Stimulated activated CD8-positive, alpha-beta memory T cell treated with anti-CD3 and anti-CD28 coated beads, Interleukin-15, amount 100 ng/mL, for 24 hours (primary cell): ENCODE measurements at places on chromosomes 2 and 18.

DNA sequence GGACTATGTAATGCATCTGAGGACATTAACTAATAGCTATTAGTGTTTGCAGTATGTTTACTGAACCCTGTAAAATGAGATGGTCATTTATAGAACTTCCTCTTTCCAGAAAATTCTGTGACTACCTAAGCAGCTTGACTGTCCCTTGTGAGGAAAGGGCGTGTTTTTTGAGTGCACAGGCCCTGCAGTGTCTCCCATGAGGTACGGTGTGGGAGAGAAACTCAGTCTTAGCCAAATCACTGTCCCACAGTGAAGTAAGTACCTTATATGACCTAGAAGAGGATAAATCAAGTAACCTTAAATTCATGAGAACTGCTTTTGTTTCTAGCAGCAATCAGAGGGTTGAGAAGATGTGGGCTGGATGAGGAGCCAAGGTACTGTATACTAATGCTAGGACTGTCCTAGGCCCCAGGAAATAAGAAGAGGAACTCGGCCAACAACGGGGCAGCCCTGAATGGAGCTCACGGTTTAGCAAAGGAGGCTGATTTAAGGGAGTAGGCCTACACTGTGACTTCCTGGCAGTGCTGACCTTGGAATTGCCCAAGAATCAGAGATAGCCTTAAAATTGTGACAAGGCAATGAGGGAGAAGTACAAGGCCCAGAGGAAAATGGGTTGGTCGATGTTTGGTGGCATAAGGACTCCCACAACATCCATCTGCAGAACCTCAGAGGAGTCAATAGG is 103.5 kb upstream of the CTAGE1 start:
- no peak for DNase-seq

GRCh38 chr2:100198461-100199230 is 56.3 kb upstream of the AFF3 start:
- no peak for DNase-seq

DNA sequence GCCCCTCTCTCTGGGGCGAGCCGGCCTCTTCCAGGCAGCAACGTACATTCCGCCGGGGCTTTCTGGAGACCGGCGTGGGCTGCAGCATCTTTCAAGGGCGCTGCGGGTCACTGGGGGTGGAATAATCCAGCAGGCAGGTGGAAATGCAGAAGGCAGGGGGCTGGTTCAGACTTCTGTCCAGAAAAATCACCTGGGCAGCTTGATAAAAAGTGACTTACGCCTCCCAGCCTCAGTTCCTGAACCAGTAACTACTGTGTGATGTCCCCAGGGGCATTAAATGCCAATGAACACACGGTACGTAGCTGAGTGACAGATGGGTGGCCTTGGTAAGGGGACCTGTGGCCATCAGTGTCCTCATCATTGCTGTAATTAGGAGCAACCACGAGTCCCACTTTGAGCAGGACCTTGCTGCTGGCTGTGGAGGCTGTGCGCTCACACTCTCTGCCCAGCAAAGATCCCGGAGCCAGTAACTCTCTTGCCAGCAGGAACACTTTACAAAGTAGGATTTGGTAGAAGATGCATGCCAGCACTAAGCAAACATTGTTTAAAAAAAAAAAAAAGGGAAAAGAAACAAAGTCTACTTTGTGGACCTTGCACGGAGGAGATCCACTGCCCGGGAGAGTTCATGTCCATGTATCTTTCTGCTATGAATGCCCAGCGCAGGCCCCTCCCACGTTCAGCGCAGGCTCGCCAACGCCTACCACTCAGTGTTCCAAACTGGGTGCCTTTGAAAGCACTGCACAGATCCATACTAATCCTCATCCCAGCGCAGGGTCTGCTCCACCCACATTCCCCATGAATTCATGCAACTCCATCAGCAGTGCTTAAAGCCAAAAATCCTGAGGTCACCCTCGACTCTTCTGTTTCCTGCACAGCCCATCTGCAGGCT is 177.3 kb downstream of the HDAC4 start:
- no peak for DNase-seq

DNA sequence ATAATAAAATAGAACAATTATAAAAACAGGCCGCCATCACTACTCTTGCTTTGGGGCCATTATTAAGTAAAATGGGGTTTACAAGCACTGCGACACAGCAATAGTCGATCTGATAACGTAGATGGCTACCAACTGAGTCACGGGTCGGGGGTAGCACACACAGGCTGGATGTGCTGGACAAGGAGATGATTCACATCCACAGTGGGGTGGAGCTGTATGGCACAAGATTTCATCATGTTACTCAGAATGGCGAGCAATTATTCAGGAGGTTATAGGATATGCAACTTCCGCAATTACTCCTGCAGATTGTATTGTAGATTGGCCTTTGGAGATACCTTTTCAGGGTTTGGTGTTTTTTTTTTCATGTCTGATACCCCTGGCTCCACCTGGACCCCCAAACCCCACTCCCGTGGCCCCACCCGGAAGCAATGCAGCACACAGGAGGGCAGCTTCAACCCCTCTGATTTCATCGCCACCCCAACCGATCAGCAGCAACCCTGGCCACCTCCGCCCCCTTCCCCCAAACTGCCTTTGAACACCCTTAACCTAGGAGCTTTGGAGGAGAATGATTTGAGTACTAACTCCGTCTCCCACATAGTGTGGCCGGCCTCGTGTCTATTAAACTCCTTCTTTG is 21.4 kb upstream of the MLPH start:
- DNase-seq = no peak

- DNase-seq = no peak
These were observed 135.4 kb downstream of the HAUS1 start for GRCh38 chr18:46239549-46239948.

- DNase-seq = no peak
These were observed 362.5 kb upstream of the ACVR2A start for GRCh38 chr2:147482111-147482895.

GRCh38 chr2:21367421-21367820 is 243.7 kb downstream of the TDRD15 start:
- DNase-seq = no peak

- no peak for DNase-seq
These were observed 37.1 kb downstream of the BCL11A start for GRCh38 chr2:60516383-60516811.

GRCh38 chr2:234676109-234676782 is 179.4 kb upstream of the ARL4C start:
- DNase-seq = no peak

DNA sequence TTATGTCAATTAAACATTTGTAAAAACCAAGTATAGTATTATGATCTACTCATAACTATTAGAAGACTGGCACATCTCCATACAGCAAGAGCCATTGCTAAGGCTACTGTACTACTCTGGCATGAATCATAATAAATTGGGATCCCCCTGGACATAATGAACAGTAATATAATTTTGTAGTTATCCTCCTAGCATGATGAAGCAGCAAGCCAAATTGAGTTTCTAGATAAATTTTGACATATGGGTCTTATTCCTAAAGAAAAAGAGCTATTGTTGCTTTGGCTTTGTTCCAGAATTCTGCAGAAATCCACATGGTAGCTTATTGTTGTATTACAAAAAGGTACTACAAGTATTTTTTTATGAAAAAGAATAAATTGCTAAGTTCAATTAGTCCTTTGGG is 204.3 kb downstream of the CAMKMT start:
- DNase-seq = no peak

- DNase-seq = no peak
These were observed 162.7 kb upstream of the ID2 start for GRCh38 chr2:8518979-8519668.

DNA sequence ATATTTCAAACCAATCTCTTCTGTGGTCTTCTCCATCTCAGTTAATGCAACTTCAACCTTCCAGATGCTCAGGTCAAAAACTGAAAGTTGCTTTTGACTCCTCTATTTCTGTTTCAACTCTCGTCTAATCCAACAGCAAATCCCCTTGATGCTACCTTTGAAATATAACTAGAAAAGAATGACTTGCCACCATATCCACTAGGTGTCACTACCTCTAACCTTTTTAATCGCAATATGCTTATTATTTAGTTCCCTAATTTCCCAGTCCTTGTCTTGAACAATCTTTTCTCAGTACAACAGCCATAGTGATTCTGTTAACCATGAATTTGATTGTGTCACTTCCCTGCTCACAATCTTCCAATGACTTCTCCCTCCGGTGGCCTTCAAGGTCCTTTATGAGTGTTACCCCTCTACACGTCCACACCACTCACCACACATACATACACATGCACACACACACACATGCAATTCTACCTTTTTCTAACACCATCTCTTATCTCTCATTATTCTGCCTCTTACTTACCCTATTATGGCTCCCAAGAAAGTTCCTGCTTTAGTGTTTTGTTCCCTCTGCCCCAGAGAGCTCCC is 245.5 kb upstream of the KCNJ3 start:
- no peak for DNase-seq

DNA sequence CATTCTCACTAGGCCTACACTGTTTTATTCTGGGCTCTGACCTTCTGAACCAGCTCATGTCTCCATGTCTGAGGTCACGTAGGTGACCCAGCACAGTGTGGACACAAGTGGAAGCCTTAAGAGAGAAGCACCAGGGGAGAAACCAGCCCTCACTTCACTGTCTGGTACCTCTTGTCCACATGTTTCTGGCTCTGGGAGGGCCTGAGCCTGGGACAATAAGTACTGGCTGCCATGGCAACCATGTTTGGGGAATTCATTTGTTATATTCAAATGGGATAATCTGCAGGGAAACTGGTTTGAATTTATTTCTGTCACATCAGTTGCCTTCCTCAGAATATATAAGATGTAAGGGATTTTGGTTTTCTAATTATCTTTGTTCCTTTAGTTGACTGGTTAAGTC is 23.3 kb downstream of the MYO3B start:
- DNase-seq = no peak

DNA sequence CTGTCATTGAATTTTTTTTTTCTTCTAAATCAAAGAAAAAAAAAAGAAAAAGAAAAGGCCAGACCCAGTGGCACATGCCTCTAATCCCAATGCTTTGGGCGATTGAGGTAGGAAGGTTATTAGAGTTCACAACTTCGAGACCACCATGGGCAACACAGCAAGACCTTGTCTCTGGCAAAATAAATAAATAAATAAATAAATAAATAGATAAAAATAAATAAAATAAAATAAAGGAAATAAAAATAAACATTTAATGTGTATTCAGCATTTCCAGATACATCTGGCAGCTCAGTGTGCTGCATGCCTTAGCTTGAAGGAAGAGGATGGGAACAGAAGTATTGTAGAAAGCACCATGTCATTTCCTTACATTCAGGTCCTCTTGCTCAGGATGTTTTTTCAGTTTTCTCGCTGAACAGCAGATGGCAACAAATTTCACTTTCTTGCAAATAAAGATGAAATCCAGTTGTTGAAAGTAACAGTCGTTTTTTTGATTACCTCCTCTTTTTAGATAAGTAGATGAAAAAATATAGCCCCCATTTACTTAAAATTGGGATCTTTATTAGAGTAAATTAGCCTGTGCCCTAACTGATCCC is 25.7 kb upstream of the FAM178B start:
- DNase-seq = no peak

DNA sequence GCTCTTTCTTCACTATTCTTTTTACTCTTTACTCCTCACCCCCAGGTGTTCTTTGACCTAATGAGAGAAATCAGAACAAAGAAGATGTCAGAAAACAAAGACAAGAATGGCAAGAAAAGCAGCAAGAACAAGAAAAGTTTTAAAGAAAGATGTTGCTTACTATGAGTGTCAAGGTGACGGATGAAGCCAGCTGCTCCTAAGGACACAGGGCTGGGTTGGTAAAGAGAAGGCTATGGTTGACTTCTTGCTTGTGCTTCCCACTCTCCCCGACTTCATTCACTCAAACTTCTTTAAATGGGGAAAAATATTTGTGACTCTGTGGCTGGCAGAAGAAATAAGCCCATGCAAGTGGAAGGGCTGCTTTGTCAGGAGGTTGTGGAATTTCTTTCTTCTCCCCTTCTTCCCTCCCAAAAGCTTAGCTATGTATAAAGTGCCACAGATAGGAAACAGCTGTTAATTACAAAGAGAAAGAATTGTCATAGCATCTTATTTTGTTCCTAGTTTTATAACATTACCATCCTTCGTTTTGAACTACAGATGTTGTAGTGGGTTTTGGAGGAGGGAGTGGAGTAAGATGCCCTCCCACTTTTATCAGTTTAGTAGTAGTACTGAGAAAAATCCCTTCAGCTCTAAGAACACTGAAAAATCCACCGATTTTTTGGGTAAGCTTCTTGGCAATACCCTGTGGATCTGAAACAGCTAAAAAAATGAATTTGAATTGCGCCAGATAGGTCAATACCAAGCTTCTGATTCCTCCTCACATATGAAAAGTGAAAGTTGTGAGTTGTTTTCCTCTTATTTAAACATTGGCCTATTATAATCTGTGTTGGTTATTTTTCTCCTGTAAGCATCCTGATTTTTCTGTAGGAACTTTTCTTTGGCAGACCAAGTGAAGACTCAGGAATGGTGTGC is 40.7 kb downstream of the RALB start:
- DNase-seq = no peak

- no peak for DNase-seq
These were observed 47.8 kb upstream of the MAPRE3 start for GRCh38 chr2:26922405-26923188.

DNA sequence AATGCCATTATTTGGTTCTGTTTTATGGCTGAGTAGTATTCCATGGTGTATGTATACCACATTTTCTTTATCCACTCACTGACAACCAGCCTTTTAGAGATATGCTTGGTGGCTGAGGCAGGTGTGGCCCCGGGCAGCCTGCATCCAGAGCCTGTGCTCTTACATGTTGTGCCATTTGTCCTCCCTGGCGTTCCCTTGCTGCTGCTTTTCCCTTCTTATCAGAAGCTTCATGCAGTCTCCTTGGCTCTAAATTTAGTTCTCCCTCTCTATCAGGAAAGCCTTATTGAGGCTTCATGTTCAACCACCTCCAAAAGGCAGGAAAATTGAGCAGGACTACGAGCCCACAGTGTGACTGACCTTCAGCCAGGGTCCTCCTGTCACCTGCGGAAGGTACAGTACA is 131.7 kb upstream of the ITGA6 start:
- DNase-seq = no peak

DNA sequence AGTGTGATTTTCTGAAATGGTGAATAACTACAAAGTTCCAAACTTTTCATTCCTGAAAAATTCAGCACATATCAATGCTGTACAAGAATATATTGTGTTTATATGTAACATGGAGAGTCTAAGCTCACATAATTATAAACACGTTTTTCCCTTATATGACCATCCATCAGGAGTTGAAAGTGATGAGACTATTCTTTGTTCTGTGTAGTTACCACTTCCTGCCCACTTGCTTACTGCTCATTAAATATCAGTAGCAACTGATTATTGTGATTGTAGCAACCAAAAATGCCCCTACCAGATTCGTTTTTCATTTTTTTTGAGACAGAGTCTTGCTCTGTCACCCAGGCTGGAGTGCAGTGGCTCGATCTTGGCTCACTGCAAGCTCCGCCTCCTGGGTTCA is 30.8 kb downstream of the OTX1 start:
- DNase-seq = no peak
